NCI-H524 (cell line): ENCODE measurements at places on chromosomes 2 and 18.
A peak's percentile ranks its signal among the peaks of the same experiment; 100 is the strongest.

DNA sequence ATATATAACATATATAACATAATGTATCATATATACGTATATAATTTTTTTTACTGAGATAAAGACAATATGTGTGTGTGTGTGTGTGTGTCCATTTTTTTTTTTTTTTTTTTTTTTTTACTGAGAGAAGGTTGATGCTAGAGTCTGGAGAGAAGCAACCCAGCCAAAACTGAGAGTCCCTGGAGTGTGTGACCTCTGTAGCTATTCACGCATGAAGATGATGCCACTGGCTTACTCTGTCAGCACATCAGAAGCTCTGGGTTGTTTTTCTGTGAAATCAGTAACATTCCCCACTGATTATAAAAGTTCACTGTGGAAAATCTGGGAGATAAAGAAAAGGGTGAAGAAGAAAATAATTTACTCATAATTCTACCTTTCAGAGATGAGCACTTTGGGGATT is 27.2 kb downstream of the CCDC195 start:
- no peak for DNase-seq

- DNase-seq = no peak
Measured at GRCh38 chr2:12091201-12091806, 344.9 kb downstream of the LPIN1 start.

GRCh38 chr18:22827216-22827615 is 105.9 kb upstream of the RBBP8 start:
- DNase-seq = no peak

DNA sequence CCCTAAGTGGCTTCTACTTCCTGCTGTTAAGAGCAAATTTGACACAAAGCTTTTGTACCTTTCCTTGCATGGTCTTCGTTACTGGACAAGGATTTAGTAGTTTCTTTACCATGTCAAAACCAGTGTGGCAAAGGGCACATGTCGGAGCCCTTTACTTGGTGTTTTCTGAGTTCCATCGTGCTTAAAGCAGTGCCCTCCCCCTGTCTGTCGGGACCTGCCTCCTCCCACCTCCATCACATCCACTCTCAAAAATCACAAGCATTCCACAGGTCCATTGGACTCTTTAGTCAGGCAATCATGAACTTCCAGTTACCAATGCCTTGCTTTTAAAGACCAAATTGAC is 763 bp downstream of the CCDC141 start:
- DNase-seq = no peak

DNA sequence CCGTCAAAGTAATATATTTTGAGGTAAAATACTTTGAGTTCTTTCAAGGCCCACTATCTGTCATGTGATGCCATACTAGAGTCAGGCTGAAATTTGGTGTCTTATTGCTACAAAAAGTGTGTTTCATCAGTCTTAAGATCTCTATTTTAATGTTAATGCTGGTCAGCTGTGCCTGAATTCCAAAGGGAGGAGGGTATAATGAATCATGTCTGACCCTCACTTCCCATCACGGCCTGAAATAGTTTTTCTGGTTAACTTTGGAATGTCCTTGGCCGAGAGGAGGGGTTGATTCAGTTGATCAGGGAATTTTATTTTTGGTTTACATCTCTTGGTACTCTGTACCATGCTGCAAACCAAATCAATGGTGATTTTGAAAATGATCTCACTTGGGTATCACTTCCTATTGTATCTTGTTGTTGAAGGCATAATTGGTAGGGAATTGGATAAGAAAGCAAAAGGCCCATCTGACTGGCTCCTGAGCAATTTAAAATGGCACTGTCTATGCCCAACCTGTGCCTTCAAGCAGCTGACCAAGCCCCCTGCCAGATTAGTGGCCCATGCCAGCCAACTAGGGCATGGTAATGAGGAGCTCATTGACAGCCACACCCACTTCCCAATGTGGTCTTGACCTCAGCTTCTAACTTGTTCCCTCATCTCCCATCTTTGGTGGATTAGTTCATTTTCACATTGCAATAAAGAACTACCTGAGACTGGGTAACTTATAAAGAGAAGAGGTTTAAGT is 6.1 kb upstream of the SLC35F5 start:
- DNase-seq = no peak

DNA sequence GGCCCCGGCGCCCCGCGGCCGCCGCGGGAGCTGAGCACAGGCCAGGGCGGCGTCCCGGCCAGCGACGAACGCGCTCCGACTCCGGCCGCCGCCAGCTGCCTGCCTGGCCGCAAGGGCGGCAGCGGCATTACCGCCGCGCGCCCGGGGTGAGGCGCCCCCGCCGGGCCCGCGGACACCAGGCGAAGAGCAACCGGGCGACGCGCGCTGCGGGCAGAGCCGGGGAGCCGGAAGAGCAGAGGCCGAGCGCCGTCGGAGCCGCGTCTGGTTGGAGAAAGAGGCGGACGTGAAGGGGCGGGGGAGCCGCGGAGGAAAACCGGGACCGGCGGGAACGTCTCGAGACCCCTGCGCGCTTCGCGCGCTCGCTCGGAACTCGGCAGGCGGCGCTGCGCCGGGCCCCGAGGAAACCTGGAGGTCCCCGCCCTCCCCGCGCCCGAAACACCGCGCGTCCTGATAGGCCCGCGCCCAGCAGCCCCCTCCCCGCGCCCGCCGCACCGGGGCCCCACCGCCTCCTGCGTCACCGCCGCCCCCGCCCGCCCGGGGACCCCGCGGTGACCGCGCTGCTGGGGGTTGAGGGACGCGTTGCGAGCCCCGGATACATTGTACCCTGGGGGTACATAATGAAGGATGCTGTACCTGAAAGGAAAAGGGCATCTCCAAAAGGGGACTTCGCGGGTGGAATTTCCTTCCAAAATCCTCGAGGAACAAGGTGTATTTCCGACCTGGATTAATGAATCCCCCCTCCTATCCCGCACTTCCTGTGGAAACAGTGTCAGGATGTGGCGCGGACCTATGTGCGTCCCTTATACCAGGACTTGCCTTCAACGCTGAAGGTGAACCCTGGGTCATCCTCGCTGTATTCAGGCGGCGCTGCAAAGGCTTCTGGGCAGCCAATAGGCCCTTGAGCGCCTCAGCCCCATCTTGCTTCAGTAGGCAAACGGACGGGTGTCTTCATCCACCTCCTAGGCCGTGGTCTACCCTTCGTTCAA is 1.0 kb upstream of the B4GALT6 start:
- peak; percentile 77 for DNase-seq

- no peak for DNase-seq
Measured at GRCh38 chr2:26076001-26076587, 42.2 kb downstream of the RAB10 start.

- DNase-seq = no peak
Measured at GRCh38 chr18:57331718-57332117, 20.6 kb upstream of the ST8SIA3 start.

- DNase-seq = no peak
Measured at GRCh38 chr18:13366131-13366530, 147.6 kb downstream of the LDLRAD4 start.

GRCh38 chr18:49669403-49669802 is 107.5 kb downstream of the LIPG start:
- no peak for DNase-seq

DNA sequence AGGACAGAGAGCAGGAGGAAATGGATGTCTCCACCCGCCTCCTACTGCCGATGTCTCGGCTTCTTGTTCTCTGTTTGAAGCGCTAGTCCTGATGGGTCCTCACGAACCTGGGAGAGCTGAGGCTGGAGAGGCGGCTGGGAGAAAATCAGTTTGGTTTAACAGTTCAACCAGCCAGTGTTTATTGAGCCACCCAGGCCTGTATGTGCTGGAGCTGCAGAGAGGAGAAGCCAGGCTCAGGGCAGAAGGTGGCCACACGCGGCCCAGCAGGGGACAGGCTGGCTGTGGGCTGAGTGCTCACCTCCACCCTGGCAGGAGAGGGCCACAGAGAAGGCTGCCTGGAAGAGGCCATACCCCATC is 202.1 kb downstream of the CYP26B1 start:
- no peak for DNase-seq

DNA sequence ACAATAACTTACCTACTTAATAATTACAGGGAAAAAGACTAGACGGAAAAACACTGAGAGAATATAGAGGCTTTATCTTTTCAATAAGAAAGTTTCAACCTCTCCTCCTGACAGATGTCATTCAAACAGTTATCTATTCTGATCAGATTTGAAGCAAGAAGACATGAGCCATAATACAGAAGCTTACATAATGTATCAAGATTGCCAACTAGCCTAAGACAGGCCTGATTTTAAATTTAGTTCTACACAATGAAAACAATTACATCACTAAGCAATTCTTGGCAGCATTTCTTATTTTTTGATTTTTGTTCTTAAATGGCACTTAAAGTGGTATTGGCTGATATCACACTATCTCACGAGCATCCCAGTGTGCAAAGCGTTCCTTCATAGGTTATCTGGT is 41.6 kb downstream of the GPR155 start:
- DNase-seq = no peak

GRCh38 chr2:20430461-20431300 is 16.2 kb upstream of the RHOB start:
- DNase-seq = no peak

DNA sequence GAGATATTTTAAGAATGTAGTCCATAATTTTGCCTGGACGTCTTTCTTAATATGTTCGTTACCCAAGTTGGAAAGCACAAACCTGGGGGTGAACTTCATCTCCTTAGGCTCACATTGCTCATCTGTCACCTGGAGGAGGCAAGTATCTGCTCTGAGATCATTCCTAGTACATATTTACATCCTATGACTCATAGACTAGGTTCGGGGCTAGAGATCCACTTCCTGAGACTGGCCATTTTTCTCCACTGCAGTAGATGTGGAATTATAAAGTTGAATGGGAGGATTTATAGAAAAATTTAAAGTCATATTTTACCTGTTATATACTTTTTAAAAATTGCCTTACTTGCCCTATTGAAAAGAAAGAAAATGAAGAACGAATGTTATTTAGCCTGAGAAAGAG is 77.5 kb upstream of the PROKR1 start:
- no peak for DNase-seq

DNA sequence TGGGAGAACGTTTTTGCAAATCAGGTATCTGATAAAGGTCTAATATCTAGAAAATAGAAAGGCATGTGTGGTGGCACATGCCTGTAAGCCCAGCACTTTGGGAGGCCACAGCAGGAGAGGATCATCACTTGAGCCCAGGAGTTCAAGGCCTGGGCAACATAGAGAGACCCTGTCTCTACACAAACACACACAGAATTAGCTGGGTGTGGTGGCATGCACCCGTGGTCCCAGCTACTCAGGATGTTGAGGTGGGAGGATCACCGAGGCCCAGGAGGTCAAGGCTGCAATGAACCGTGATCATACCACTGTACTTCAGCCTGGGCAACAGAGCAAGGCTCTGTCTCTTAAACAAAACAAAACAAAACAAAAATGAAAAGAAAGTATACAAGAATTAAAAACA is 13.8 kb upstream of the TBR1 start:
- DNase-seq = no peak

GRCh38 chr18:33960417-33960816 is 264.3 kb downstream of the NOL4 start:
- DNase-seq = no peak

DNA sequence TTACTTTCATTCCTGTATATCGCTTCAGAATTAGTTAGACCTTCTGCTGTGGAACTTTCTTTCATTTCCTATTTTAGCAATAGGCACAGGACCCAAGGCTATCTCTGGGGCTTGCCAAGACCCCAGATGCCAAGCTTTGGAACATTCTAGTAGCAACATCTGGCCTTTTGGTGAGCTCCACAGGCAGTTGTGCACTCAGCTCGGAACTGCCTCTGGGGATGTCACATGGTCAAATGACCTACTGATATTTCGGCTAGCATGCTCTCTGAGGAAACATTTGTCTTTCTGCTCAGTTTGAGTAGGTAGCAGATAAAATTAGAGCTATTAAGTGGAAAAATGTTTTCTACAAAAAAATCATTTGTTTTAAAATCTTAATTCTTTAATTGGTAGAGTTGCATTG is 76.6 kb upstream of the ITGA4 start:
- no peak for DNase-seq

GRCh38 chr2:123747326-123747725 is 277.8 kb upstream of the CNTNAP5 start:
- no peak for DNase-seq

DNA sequence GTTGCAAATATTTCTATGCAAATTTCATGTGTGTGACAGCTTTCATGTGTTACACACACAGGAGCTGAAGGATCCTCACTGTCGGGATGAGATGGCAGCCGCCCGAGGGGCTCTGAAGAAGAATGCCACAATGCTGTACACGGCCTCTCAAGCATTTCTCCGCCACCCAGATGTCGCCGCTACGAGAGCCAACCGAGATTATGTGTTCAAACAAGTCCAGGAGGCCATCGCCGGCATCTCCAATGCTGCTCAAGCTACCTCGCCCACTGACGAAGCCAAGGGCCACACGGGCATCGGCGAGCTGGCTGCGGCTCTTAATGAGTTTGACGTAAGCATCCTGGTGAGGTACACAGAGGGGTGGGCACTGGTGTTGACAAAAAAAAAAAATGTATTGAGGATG is 361.2 kb downstream of the CTNNA2 start:
- no peak for DNase-seq

- no peak for DNase-seq
Measured at GRCh38 chr2:29015701-29016470, 34.8 kb downstream of the TOGARAM2 start.

DNA sequence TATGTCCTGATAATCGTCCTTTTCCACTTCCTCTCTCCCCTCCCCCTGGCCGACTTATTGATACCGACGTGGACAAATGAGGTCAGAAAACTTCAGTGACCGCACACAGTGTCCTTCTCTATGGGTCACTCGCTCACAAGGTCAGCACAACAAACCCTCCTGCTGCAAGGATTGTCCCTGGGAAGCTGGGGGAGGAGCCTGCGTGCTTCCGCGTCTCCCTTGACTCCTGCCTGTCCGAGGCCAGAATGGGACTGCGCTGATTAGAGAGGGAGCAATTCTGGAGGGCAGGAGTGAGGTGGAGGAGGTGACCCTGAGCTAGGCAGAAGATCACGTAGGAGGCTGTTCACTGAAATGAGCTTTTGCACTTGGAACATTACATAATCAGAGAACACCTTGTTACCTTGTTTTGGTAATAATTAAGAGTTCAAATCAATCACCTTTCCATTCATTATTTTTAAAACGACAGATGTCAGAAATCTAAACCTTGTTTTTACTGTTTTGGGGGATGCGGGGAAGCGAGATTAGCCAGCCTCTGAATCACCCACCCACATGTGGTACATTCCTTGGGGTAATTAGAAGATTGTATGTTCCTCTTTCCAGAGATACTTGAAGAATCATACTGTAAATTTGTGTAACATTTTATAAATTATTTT is 70.6 kb downstream of the CTAGE1 start:
- no peak for DNase-seq

- no peak for DNase-seq
Measured at GRCh38 chr2:205337274-205337673, 345.0 kb upstream of the NRP2 start.
